NCI-H1048 (cell line): ENCODE measurements at places on chromosomes 11 and 22.

GRCh38 chr11:93715797-93716396 lies 25.4 kb downstream of the TAF1D start:
- no peak for DNase-seq

GRCh38 chr11:110962921-110963320 lies 250.7 kb upstream of the ARHGAP20 start:
- no peak for DNase-seq

DNA sequence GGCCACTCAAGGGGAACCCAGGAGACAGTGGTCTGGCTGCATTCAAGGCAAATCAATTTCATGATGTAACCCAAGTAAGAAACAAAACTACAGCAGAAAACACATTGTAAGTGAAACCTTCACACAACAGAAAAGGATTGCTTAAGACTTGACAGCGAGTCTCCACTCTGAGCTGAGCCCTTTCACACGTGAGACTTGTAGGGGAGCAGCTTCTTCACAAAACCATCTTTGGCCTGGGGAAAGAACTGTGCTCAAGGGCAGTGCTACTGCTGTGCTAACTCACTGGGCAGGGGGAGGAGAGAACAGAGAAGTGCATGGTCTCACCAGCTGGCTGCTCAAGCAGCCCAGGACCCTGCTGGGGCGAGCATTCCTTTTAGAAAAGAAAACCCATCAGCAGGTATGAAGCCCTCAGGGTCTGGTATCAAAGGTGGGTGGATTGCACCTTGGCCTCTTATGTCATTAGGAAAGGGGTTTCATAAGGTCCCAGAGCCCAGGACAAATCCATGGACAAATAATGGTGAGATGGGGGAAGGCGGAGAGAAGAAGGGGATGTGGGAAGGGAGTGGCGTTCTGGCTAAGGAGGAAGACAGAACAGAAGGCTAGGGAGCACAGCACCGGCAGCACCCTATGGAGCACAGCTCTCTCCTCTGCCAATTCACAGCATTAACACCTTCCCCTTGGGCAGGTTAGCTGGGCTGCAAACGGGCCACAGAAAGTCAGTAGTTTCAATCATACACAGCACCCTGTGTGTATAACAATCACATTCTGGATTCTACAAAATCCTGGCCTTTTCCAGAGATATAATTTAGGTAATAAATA lies 20.6 kb upstream of the RAPSN start:
- DNase-seq, result no peak

DNA sequence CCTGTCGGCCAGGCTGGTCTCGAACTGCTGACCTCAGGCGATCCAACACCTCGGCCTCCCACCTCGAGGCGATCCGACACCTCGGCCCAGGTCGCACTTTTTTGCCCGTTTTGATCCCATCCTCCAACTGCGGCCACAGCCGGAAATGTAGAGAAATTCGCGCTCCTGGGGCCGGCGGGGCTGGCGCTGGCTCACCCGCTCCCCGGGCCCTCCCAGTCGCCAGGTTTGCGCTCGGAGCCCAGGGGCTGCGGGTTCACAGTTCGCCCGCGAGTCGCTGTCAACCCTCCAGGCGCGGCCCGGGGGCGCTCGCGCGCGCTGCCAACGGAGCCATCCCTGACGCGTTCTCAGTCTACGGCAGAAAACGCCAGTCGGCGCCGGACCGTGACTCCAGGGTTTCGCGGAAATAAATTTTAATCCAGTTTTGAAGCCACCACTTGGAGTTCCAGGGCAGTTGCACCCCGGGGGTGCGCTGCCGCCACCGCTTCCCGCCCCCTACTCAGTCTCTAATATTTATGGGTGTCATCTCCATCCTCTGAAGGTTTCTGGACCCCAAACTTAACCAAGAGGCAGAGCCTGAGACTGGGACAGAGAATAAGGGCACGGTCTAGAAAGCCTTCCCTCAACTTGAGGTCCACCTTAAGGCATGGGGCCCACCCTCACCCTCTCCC lies 1.5 kb upstream of the KLHDC7B start:
- no peak for DNase-seq

- no peak for DNase-seq
Measured at GRCh38 chr11:73265278-73265810, 6.8 kb upstream of the P2RY6 start.

GRCh38 chr11:43803766-43804165 lies 76.9 kb upstream of the ALKBH3 start:
- no peak for DNase-seq

GRCh38 chr11:68021167-68021787 lies 9.2 kb upstream of the NDUFS8 start:
- DNase-seq, result no peak

DNA sequence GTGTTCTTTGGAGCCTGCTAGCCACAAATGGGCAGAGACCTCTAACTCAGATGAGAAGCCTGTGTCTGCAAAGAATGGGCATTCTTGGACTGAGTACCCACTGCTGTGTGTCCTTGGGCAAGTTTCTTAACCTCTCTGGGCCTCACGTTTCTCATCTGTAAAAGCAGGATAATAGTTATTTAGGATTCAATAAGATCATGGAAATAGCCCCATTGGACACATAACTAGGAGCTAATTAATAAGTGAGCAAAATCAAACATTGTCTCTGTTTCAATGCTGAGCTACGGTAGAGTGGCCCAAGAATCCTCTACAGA lies 61.2 kb upstream of the WNT7B start:
- DNase-seq, result no peak
